ENCODE measurements at places on chromosomes 6 and 20. TPM values are rescaled to one million over a fixed set of nuclear protein-coding genes. Genes with fewer than 3 reads are reported as not detected.
A peak's percentile ranks its signal among the peaks of the same experiment; 100 is the strongest.

GRCh38 chr6:157838718-157839430 is 15.8 kb downstream of the SNX9 start:
- peaks cover 27% of the 10 kb centered on the region for H3K4me1 ChIP-seq
- no peaks in the 10 kb centered on the region for H3K27me3 ChIP-seq
- H3K27ac ChIP-seq = no peak overlapping the region
- H3K36me3 ChIP-seq = no peaks in the 10 kb centered on the region

DNA sequence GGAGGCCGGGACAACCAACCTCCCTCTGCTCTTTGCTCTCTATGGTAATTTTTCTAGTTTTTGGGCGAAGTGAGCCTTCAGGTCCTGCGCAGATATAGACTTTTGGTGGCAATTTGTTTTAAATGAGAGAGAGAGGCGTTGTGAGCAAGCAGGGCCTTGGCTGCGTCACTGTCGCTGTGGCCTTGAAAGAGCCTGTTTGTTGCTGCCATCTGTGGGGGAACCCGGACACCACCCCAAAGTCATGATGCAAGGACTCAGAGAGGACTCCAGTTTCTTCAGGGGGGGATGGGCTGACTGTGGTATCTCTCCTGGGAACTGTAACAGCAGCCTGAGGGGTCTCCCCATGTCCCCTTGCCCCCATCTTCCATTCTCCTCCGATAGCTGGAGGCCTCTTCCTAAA is 462.7 kb upstream of the SULF2 start:
- H3K36me3 ChIP-seq = no peaks in the 10 kb centered on the region
- H3K27ac ChIP-seq = no peak overlapping the region
- no peaks in the 10 kb centered on the region for H3K27me3 ChIP-seq
- H3K4me1 ChIP-seq = no peaks in the 10 kb centered on the region

DNA sequence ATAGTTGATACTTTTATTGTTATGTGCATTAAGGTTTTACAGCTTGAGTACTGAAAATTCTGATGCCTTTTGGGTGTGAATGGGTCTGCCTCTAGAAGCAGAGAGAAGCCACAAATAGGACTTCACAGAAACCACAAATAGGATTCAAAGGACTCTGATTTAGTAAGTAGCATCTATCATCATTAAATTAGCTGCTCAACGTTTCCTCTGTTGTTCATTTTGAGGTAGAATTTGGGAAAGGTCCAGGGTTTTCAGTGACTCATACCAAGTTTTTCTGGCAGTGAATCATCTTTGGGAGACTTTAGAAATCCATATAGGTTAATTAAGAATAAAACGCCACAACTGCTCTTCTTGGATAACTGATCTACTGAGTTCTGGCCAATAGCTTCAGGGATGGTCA is 105.1 kb downstream of the PHF3 start:
- H3K4me3 ChIP-seq = no peak overlapping the region
- H3K4me1 ChIP-seq = no peaks in the 10 kb centered on the region
- H3K27me3 ChIP-seq = no peaks in the 10 kb centered on the region
- DNase-seq = no peak
- H3K27ac ChIP-seq = no peak overlapping the region
- H3K36me3 ChIP-seq = no peaks in the 10 kb centered on the region

The MYT1 gene
- total RNA-seq = not detected

The METTL24 gene
- total RNA-seq = 2.3 TPM

The GPLD1 gene
- total RNA-seq = 2.6 TPM

DNA sequence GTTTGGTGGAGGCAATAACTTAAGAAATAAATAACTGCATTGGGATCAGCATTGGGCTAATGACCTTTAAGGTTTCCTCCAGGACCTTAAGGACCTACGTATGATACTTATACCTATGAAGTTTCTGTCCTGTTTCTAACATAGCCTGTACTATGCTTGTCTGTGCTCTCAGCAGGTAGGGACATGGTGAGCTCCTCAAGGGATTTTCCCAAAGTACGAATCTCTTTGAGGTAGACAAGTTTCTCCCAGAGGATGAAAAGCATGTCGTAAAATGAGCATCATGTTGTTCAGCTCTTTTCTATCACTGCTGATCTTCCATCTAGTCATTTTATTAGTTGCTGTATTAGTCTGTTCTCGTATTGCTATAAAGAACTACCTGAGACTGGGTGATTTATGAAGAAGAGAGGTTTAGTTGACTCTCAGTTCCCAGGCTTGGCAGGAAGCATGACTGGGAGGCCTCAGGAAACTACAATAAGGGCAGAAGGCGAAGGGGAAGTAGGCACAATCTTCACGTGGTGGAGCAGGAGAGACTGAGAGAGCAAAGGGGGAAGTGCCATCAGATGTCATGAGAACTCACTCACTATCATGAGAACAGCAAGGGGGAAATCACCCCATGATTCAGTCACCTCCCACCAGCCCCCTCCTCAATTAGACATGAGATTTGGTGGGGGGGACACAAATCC is 77.8 kb upstream of the TGM3 start:
- no peaks in the 10 kb centered on the region for H3K27me3 ChIP-seq
- H3K27ac ChIP-seq = no peak overlapping the region
- no peaks in the 10 kb centered on the region for H3K36me3 ChIP-seq
- H3K4me3 ChIP-seq = no peak overlapping the region

DNA sequence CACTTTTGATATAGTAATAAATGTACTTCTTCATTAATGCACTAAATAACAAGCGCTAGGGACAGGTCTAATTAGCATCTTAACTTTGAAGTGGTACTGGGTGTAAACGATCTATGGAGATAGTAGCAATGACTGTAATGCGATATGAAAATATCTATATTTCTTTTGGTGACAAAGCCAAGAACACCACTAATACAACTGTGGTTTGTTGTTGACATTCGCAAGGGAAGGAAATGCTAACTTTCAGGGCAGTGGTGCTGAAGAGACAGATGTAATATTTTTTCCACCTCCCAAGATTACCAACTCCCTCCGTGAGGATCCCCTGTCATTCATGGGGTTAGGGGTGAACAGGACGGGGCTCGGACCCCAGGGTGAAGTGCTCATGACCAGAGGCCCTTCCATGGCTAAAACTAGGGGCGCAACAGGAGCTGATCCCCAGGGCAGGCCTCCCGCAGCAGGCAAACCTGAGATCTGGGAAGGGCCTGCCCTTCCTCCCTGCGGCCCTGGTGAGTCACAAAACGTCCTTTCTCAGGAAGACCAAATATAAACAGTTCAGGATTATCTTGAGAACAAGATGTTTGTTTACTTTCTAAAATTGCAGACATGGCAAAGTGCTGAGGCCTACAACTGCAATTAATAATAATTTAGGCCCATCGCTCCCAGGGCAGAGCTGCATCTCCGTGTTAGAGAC is 65.0 kb upstream of the TOX2 start:
- H3K36me3 ChIP-seq = no peaks in the 10 kb centered on the region
- no peak for DNase-seq
- peak overlapping the region; percentile 5 for H3K27ac ChIP-seq
- no peaks in the 10 kb centered on the region for H3K27me3 ChIP-seq
- H3K4me3 ChIP-seq = no peak overlapping the region
- no peaks in the 10 kb centered on the region for H3K4me1 ChIP-seq

- H3K4me3 ChIP-seq = no peak overlapping the region
- H3K27me3 ChIP-seq = no peaks in the 10 kb centered on the region
- no peak for DNase-seq
These were observed 6.7 kb upstream of the LCA5 start for GRCh38 chr6:79543886-79544285.

DNA sequence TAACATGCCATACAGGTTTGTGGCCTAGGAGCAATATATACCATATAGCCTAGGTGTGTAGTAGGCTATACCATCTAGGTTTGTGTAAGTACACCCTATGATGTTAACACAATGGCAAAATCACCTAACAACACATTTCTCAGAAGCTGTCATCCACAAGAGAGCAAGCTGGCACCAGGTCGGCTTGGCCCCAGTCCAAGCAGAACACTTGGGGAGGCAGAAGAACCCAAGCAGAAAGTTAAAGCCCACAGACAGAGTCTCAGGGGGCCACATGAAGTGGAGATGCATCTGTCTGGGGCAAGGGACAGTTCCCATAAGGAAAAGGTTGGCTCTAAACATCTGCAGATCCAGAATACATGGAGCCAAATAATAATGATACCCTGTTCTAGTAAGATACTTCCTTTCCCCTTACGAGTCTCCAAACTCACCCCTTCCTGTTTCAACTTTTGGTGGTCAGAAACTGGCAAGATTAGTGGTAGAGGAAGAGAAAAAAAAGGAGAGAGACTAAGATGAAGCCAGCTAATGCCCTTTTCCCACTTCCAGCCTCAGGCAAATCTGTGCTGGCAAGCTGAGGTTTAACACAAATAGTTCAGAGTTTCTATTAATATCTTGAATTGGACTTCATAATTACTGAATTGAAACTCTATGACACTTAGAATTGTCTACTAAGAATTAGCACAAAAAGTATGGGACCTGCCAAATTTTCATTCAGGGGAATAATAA is 29.5 kb downstream of the TCF21 start:
- no peak overlapping the region for H3K27ac ChIP-seq
- no peak for DNase-seq
- no peaks in the 10 kb centered on the region for H3K4me1 ChIP-seq
- H3K36me3 ChIP-seq = no peaks in the 10 kb centered on the region
- H3K27me3 ChIP-seq = no peaks in the 10 kb centered on the region

GRCh38 chr6:160124007-160124406 is 2.4 kb downstream of the SLC22A1 start:
- no peak for DNase-seq
- no peaks in the 10 kb centered on the region for H3K36me3 ChIP-seq
- no peaks in the 10 kb centered on the region for H3K27me3 ChIP-seq
- no peak overlapping the region for H3K4me3 ChIP-seq
- peaks cover 11% of the 10 kb centered on the region for H3K4me1 ChIP-seq
- H3K27ac ChIP-seq = no peak overlapping the region

GRCh38 chr6:53446151-53446550 is 97.4 kb upstream of the ELOVL5 start:
- no peaks in the 10 kb centered on the region for H3K36me3 ChIP-seq
- no peak for DNase-seq
- H3K4me3 ChIP-seq = no peak overlapping the region
- no peaks in the 10 kb centered on the region for H3K4me1 ChIP-seq
- H3K27ac ChIP-seq = no peak overlapping the region

All from body of pancreas (tissue), 4 donors.